ENCODE measurements at places on chromosomes 12 and 14.

DNA sequence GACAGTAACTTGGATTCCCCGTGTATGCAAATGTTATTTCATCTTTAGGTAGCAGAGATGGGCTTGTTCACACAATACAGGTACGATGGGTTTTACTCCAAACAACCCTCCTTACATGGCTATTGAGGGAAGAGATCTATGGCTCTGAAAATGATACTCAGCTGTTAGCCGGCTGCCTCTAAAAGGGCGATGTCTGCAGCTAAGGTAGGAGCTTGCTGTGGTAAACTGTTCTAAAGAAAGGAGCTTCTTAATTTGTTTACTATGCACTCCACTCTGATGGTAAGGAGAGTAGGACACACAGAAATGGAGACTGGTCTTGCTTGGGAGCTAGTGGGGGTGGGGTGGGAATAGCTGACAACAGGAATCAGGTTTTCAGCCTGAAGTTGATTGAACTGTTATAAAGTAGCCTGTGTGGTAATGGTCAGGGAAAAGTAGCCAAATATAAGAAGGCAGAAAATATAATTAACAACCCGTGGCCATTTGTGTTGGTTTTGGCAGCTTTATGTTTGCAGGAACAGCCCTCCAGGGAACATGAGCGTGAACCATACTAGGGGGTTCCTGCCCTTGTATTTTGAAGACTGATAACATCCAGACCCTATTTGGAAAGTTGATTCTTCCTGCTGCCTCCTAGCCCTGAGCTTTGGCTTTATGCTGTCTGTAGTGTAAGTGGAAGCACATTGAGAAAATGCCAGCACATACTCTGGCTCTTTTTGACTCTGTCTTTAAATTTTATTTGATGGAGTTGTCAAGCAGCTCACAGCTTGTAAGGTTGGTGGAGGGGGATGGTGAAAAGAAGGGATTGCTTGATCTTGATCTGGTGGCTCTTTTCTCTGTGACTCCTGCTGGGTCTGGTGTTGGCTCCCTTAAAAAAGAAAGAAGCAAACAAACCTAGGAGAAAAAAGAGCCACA, 929.8 kb downstream of the DIO2 start:
- no peak for DNase-seq

DNA sequence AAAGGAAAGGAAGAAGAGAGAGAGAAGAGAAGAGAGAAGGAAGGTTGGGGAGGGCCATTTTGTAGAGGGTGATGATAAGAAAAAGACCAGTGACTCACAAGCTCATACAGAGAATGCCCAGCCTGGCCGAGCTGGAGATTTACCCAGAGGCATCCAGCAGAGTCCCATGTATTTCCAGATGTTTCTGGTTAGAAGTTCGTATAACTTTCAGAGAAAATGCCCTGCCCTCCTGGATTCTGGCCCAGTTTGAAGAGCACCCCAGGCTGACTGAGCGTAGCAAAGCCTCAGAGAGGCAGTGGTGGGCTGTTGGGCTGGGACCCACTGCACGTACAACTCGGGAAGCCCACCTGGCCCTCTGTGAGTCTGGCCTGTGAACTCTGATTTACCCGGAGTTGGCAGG, 221.8 kb downstream of the SLC41A2 start:
- no peak for DNase-seq

DNA sequence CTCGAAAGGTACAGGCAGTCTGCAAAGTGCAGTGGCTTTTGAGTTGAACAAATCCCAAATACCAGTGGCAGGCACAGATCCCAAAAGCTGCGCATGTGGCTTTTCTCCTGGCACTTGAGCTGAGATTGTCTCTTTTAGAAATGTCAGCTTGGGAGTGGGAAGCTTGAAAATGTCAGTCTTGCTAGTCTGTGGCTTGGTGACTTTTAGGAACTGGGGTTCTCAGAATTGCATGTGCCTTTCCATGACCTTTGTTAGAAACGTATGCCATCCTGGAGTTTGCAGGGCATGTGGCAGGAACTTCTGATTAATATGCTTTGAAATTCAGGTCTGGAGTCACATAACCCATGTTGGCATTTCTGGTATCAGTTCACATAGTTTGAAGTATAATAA, 182.1 kb downstream of the CHST11 start:
- no peak for DNase-seq

DNA sequence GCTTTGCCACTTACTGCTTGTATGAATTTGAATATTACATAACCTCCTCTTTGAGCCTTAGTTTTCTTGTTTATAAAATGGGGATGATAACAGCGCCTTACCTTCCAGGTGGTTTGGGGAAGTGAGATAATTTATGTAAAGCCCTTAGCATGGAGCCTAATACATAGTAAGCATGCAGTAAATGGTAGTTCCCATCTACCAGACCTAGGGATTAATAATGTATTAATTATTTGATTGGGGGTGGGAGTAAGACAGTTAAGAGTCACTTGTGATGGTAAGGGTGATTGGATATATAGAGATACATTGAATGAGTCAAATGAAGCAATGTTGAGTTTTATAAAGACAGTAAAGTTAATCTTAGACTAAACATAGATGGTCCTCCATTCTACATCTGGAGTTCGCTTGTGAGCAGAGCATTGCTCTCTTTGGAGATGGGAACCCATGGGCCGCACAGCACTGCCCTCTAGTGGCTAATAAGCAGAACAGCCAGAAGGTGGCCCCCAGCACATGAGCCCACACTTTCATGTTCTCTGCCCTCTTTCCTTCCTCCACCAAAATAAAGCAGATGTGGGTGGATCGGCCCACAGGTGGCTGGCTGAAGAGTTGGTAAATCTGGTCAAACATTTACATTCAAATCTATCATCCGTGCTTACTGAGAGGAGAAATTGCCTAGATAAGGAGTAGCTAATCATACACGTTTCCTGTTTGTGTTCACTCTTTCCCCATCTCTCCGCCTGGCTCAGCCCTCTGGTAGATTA, 26.5 kb upstream of the TAMALIN start:
- DNase-seq = peak; percentile 54

- DNase-seq = no peak
Measured at GRCh38 chr12:71840231-71840847, 780 bp downstream of the TBC1D15 start.

- DNase-seq = no peak
Measured at GRCh38 chr12:94754653-94755052, 104.3 kb upstream of the TMCC3 start.

DNA sequence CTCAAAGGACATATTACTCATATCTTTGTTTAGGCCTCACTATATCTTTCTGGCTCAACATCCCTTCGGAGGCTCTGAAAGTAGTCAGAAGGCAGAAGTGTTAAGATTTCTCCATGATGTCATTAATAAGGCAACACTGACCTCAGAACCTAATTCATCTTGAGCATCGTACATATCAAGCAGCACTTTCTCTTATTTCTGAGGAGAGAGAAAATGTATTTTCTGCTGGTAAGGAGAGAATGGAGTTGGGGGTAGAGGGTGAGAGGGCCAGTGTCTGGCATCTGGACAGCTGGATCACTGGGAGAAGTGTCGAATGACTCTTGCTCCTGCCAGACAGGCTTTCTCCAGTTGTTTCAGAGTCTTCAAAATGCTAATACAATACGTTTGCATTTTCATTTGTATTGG, 213.2 kb upstream of the PRICKLE1 start:
- no peak for DNase-seq

- DNase-seq = no peak
Measured at GRCh38 chr12:102033991-102034745, 27.6 kb downstream of the WASHC3 start.

DNA sequence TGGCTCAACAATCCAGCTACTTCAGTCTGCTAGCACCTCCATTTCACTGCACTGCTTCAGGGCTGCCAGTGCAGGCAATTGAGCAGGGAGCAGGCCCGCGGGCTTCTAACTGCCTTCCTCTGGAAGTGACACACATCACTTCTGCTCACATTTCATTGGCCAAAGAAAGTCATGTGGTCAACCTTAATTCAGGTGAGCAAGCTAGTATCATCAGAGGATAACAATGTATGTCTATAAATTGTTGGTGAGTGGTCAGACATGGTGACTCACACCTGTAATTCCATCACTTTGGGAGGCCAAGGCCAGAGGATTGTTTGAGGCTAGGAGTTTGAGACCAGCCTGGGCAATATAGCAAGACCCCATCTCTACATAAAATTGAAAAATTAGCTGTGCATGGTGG, 22.3 kb upstream of the CHGA start:
- DNase-seq = no peak

DNA sequence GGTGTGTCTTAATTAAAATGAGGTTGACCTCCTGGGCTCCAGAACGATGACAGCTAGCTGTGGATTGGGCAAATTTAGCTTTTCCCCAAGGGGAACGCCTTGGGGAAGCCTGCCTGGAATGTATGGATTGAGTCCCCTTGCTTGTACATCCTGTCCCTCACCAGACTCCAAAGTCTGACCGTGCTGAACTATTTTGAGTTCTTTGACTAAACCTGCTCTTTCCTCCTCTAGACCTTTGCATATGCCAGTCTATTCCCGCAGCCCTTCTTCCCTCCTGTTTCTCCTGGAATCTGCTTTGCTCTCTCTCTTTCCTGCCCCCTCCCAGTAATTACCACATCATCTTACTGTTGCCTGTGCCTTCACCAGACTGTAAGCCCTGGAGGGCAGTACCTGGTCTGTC, 11.5 kb upstream of the KDM2B start:
- no peak for DNase-seq

DNA sequence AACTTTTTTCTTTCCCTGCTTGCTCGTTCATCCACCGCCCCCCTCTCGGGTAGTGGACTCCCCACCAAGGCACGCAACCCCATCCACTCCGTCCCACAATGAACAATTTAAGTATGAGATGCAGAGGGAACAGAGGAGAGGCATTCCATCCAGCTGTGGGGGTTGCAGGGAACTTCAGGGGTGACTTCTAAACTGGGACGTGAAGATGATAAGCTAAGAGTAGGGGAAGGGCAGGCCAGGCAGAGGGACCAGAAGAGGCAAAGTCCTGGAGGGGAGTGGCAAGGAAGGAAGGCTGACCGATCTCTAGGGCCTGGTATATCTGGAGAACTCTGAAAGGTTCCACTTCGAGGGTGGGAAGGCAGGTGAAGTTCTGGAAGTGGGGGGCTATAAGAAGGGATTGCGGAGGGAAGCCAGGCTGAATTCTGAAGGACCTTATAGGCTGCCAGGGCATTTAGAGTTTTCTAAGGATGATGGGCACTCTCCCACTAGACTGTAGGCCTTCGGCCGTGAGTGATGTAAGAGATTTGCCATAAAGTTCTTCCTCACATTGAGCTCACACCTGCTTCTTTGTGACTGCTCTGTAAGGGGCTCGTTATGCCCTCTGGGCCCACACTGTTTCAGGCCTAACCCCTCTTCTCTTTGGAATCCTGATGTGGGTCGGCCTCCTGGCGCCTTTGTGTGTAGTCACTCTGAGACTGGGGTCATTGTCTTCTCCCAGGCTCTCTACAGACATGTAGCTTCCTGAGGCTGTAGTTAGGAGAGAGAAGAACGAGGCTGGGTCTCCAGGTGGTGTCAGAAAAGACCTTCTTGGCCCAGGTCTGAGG, 12.1 kb downstream of the NFATC4 start:
- DNase-seq = no peak

DNA sequence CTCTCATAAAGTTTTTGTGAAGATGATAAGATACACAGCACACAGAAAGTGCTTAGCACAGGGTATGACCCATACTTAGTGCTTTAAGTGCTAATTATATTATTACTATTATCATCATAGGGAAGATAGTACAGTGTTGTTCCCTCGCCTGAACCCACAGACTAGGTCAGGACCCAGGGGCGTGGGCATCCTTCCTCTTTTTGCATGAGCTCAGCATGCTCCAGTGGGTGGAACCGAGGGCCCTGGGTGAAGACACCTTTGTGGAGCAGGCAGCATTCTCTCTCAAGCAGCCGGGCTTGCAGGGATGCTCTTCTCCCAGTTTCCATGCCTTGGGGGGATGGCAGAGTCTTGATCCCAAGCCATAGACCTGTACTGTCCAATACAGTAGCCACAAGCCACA, 34.8 kb downstream of the CRACR2A start:
- no peak for DNase-seq

GRCh38 chr12:3453206-3453989, 37.6 kb upstream of the PRMT8 start:
- DNase-seq = no peak

DNA sequence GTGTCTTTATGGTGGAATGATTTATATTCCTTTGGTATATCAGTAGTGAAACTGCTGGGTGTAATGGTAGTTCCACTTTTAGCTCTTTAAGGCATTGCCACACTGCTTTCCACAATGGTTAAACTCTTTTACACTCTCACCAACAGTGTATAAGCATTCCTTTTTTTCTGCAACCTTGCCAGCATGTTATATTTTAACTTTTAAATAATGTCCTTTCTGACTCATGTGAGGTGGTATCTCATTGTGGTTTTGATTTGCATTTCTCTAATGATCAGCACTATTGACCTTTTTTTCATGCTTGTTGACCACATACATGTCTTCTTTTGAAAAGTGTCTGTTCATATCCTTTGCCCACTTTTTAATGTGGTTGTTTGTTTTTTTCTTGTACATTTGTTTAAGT, 142.5 kb downstream of the MSRB3 start:
- no peak for DNase-seq

- no peak for DNase-seq
Measured at GRCh38 chr12:104371043-104371870, 67.7 kb downstream of the EID3 start.

DNA sequence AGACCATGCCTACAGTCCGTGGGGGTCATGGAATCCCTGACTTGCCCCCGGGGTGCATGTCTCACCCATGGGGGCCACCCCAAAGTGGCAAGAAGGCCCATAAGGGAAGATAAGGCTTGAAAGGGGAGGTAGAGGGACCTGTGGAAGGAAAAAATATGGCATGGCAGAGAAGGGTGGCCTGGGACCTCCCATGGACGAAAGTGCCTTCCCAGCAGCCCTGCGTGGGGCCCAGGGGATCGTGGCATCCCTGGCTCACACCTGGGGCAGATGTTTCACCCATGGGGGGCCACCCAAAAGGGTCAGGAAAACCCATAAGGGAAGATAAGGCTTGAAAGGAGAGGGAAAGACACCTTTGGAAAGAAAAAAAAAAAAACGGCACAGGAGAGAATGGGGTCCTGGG, 264.6 kb downstream of the ALG10 start:
- no peak for DNase-seq

DNA sequence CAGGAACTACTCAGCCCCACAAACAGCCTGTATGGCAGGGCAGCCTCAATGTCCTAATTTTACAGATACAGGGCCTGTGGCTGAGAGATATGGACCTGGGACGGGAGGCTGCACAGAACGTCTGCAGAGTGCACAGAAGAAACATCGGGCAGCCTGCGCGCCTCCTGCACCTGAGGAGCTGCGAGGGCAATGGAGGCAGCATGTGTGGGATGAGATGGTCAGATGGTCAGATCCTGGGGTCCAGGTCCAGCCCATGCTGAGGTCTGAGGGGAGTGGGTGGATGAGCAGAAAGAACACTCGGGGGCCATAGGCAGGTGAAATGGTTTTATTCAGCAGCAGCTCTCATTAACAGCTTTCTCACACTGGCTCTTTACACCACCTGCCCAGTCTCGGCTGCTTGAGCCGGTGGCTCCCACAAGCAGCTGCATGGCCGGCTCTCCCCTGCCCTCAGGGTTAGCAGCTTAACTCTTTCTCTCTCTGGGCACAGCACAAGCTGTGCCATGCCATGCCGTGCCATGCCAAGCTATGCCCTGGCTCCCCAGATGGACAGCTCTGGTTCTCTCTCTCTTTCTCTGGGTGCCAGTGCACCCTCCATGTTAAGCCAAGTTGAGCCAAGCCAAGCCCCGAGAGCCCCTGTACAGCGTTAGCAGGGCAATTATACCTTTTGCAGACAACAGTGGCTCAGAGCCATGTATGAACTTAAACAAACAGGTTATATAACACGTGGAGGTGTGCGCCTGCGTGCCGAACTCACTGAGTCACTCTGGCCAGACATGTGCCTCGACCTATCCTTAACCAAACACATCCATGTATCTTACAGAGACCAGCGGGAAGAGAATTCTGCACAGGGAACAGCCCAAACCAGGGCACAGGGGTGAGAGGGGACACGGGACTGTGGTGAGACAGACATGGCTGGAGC, 47.6 kb downstream of the RIMBP2 start:
- DNase-seq = no peak
